Stimulated activated naive CD4-positive, alpha-beta T cell (primary cell): ENCODE measurements at places on chromosomes 11 and 22.

DNA sequence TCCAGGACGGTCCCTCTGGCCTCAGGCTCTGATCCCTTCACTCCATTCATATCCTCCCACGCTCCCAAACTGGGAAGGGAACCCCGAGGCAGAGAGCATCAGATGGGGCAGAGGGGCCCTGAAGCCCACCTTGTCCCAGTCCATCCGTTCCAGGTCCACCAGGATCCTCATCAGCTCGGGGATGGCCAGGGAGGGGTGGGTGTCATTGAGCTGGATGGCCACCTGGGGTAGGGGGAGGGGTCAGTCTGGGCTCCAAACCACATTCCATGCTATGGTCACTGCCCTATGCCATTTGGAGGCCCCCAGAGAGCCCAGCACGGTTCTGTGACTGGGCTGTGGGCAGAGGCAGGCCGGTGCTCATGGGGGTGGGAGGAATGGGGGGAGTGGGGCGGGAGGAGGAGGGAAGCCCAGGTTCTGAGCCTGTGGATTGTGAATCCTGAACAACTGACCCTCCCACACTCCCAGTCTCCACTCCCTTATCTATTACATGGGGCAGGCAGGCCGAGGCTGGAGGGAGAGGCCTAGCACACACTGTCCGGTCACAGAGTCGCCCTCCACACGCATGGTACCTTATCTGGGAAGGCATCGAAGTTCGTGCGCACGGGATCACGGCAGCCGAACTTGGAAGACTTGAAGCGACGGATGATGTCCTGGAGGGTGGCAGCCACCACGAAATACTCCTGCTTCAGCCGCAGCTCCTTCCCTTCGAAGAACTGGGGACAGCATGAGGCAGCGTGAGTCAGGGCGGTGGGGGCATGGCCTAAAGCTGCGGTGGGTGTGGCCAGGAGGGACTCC lies 5.5 kb downstream of the PYGM start:
- DNase-seq: no peak

GRCh38 chr11:16857186-16857585 lies 118.7 kb downstream of the C11orf58 start:
- DNase-seq: no peak

DNA sequence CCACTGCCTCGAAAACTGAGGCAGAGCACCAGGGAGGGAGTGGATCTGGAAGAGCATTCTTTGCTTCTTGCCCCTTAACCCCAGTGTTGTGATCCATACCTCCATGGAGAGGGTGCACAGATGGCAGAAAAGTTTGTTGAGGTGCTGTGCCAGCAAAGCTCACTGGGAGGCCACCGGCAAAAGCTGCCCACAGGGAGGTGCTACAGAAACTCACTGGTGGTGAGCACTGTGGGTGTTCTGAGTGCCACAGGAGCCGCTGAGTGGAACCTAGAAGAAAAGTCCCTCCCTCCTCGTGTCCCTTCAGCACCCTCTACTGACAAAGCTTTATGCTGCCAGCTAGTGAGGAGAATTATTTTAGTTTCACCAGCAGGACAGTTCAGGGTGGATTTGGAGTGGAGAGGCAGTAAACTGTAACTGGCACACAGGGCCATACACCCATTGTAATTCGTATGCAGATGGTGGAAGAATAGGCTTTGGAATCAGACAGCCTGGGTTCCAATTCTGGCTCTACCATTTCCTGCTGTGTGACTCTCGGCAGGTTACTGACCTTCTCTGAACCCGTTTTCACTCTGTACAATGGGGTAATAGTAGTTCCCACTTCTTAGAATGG lies 84.6 kb downstream of the SWAP70 start:
- peak; percentile 9 for DNase-seq

DNA sequence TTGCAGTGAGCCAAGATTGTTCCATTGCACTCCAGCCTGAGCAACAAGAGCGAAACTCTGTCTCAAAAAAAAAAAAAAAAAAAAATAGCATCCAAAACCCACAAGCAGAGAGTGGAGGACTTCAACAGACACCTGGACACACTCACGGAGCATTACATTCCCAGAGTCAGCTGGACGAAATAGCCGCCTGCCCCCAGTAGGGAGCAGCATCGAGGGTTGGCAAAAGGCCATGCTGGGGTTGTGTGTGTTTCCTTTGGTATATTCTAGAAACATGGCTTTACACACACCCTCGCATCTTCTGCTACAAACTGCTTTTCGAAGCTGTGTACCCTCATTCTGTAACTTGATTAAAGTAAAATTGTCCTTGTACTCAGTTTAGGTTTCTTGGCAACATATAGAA lies 5.3 kb downstream of the ADA2 start:
- DNase-seq: peak; percentile 42

GRCh38 chr11:2424811-2425495 lies 19.4 kb downstream of the TRPM5 start:
- no peak for DNase-seq

GRCh38 chr11:3220521-3221407 lies 2.2 kb upstream of the MRGPRG start:
- DNase-seq: no peak

- DNase-seq: no peak
Observed at GRCh38 chr11:60252213-60253108, 9.5 kb upstream of the MS4A4E start.

GRCh38 chr11:61110255-61111049 lies 8.2 kb downstream of the CD5 start:
- DNase-seq: no peak

DNA sequence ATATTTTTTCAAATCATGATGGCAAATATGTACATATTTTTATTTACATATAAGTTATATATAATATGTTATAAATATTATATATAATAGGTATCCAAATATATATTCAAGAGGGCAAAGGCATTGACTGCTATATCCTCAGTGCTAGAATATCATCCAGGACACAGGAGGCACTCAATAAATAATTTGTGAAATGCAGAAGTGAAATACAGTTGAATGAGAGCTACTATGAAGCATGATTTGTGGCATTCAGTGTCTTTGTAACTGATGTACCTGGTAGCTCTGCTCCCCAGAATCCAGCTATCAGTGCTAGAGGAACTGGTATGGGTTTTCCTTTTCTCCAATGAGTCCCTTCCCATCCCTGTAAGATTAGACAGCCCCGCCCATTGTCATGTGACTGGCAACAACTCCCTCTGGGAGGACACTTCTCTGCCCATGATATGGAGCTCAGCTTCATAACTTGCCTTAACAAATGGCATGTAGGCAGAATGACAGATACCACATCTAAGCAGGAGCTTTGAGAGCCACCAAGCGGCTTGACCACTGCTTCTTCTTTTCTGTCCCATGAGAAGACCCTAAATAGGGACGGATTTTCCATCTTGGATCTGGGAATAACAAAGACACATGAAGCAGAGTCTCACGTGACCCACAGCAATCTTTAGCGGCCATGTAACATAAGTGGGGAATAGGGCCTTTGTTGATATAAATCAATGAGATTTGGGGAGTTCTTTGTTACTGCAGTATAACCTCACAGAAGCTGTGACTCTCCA lies 10.2 kb upstream of the CD82 start:
- no peak for DNase-seq

GRCh38 chr11:36672815-36673450 lies 74.9 kb upstream of the RAG2 start:
- no peak for DNase-seq

DNA sequence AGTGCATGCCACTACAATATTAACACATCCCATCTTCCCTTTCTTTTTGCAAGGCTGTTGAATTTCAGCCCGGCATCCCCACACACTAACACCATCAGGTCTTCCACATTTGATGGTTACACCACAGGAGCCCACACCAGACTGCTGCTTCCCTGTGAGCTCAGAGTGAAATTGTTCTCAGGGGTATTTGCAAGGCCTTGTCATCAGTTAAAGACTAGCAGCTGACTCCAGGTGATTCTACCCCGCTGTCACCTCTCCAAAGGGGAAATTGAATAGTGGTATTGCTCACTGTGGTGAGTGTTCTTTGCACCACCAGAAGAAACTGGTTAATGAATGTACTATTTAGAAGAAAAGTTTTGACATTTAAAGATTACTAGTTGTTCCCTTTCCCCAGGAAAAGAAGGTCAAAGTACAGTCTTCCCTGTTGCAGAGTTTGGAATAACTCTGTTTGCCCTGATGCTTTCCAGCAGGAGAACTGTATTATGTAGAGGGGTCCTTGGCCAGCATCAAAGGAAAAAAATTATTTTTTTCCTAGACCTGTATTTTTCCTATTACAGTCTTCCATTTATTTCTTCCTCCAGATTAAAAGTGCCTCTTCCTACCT lies 41.9 kb downstream of the BID start:
- DNase-seq: no peak

DNA sequence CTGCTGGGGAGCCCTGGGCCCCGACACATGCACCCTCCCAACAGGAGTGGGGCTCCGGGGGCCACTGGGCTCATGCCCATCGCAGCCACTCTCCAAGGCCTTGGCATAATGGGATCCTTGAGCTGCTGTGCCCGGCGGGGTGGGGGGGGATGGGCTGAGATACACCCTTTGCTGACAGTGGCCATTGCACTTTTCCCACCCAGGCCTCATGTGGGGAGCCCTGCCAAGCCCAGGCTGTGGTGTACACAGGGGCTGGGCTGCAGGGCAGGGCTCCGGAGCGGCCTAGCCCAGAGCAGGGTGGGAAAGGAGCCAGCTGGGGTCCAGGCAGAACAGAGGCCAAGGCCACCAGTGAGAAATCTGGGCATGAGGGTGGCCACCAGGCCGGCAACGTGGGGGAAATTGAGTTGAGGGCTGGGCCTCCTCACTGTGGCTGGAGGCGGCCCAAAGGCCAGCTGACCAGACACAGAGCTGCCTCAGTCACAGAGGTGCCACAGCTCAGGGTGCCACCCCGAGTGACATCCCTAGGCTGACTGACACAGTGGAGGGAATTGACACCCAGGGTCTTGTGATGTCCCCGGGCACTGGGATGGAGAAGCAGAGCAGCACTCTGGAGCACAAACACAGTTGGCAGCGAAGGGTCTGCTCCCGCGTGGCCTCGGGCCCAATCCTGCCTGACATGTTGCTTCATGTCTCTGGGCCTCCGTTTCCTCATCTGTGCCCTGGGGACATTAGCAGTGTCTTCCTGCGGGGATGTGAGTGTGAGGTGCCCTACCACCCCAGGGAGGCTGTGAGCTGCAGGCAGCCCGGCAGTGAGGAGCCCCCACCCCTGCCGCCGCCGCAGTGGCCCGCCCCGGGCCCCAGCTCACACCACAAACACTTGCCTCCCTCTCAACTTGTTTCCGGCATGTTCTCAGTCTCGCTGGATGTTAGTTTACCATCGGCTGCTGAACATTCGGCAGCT lies 30.4 kb downstream of the RTN4R start:
- DNase-seq: peak; percentile 59

- peak; percentile 15 for DNase-seq
Observed at GRCh38 chr11:128345316-128345715, 242.0 kb downstream of the ETS1 start.

- no peak for DNase-seq
Observed at GRCh38 chr11:42462558-42463310, 849.1 kb upstream of the API5 start.

DNA sequence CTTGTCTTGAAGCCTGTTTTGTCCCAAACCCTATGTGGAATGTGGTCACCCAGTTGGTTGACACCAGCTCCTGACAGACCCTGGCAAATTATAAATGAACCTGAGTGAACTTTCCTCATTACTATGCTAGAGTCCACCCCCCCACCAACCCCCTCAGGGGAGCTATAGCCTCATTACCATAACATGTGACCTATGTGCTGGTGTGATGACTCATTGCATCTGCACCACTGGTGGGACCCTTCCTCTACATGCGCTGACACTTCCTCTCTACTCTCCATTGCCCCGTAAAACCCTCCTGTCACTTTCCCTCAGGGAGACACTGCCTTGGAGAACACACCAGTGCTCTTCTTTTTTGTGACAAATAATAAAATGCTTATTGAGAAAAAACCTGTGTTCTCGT lies 105.0 kb upstream of the SESN3 start:
- no peak for DNase-seq

GRCh38 chr22:43467216-43467940 lies 55.6 kb downstream of the MPPED1 start:
- no peak for DNase-seq

DNA sequence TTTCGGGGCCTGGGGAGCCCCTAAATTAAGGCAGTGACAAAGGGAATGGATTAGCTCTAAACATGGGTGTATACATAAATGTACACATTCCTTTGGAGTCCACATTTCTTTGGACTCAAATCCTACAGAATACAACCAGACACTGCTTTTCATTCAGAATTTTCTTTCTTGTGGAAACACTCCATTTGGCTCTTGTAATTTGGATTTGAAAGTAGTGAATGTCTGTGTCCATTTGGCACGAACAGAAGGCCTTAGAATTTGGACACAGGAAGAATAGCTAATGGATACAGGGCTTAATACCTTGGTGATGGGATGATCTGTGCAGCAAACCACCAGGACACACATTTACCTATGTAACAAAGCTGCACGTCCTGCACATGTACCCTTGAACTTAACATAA lies 399.5 kb downstream of the NELL1 start:
- no peak for DNase-seq

- DNase-seq: no peak
Observed at GRCh38 chr11:79070518-79070917, 370.3 kb downstream of the TENM4 start.

GRCh38 chr22:30717331-30717921 lies 22.8 kb downstream of the OSBP2 start:
- DNase-seq: no peak

DNA sequence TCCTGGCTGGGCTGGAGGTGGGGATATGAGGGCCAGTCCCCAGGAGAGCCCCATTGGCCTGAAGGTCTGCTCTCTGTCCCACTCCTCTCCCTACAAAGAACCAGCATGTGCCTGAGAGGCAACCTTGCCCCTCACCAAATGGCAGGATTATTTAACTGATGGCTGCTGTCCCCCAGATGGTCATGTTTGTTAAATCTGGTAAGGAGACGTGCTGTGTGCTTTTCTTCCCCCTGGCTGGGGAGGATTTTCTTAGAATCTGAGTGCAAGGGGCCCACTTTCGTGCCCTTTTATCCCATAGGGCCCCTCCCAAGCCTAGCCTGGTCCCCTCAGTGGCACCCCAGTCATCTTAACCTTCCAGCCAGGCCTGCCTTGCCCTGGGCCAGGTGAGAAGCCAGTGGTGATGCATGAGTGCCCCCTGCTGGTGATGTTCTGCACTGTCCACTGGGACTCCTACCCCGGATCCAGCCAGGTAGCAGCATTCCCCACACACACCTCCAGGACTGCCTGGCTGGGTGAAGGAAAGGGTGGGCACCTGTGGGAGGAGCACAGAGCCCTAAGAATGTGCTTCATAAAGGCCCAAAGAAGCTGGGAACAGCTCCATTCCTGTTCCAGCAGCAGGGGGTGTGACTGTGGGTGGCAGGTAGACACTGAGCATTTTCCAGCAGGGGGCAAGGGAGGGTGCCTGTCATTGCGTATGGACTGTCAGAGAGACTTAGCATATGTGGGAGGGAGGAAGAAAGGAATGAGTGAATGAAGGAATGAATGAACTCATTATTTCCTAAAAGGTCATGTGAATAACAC lies 28.9 kb downstream of the MFNG start:
- DNase-seq: peak; percentile 50

- no peak for DNase-seq
Observed at GRCh38 chr22:29369460-29369859, 18.9 kb downstream of the AP1B1 start.

DNA sequence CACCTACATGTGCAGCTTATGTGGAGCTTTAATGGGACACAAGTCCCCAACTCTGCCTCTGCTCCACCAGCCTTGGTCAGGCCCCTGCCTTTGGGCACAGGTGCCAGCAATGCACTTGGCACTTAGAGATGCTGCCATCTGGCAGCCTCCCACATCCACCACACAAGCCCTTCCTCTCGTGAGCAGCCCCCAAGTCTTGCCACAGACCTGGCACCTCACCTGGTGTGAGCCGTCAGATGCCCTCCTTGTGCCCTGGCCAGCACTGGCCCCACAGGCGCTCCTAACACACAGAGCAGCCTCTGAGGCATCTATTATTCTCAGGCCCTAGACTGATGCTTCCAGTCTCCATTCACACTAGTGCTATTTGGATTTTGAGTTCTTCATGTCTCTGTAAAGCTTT lies 24.5 kb upstream of the SERPIND1 start:
- DNase-seq: no peak
